ENCODE measurements at places on chromosomes 1 and 21.

DNA sequence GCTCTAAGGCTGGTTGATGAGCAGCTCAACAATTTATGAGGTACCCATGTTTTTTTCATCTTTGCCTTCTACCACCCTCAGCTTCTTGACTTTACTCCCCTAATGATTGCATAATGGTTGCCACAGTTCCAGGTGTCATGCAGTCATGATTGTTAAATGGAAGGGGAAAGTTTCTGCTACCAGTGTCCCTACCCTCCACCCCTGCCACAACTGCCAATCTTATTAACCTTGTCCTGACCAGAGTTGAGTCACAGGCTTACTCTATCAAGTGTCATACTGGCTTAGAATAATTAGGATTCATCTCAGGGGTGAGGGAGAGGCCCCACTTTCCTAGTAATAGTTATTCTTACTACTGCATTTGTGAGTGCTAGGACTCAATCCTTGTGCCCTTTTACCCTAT lies 7.9 kb upstream of the FUBP1 start:
- no peak for DNase-seq

GRCh38 chr1:230215529-230215928 lies 148.5 kb downstream of the GALNT2 start:
- DNase-seq: no peak

DNA sequence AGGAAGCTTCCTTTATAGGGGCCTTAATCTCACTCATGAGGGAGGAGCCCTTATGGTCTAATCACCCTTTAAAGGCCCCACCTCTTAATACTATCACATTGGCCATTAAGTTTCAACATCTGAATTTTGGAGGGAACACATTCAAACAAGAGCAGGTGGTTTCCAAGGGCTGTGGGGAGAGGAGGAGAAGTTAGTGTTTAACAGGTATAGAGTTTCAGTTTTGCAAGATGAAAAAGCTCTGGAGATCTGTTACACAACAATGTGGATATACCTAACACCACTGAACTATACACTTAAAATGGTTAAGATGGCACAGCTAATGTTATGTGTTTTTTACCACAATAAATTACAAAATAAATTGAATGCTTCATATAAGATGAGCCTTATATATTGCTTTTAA lies 113.4 kb upstream of the DNAH14 start:
- no peak for DNase-seq

- DNase-seq: no peak
Measured at GRCh38 chr1:150066838-150067183, 765 bp upstream of the VPS45 start.

DNA sequence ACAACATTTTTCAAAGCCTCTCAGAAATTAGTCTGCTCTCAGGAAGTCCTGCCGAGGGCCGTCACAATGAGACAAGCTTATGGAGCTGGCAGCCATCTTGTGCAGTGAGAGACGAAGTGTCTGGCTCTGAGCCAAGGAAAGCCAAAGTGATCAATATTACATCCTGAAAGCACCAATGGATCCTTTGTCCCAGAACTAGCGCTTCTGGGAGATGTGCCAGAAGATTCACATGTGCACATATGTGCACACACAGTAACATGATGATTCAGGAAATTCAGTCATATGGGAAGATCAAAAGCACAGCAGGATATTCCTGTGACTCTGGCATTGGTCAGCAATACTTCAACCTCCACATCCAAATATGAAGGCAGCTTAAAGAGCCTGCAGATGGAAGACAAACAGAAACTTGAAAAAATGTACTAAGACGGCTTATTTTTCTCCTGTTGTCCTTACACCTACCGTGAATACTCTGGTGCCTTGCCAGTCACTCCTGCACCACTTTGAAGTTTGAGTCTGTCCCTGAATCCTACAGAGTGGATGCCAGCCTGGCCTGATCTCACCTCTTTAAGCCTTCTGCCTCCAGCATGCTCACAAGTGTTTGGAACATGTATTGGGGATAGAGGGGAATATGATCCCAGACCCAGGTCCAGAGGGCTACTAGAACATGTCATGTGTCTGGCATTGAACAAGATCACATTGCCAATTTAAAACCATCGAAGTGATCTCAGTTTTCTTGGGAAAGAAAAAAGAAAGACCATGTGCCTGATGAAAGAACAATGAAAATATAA lies 44.5 kb upstream of the PRRX1 start:
- no peak for DNase-seq

GRCh38 chr21:46098303-46099141 lies 610 bp downstream of the COL6A2 start:
- DNase-seq: no peak

- no peak for DNase-seq
Measured at GRCh38 chr1:114587203-114587991, 6.0 kb upstream of the BCAS2 start.

DNA sequence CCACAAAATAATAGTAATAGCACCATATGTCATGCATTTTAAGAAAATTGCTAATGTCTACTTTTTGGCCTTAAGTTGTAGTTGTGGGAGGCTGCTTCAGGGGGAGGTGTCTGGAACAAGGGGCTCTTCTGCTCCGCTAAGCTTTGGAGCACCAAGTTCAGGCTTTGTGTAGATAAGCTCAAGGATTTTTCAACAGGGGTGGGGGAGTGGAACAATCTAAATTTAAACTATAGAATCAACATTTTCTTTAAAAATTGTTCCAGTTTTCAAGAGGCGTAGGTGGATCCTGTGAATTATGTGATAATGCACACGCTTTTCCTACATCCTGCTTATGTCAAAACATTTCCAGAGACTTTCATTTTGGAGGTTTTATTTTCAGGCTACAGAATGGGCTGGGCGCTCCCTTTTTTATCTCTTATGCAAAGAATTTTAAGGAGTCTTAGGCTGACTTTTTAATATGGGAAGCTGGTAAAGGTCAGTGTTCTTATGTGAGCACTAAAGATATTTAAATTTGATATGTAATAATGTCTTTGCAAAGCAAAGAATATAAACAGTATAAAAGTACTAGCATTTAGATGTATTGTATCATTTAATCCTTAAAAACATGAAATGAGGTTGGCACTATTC lies 9.9 kb downstream of the ATP1A1 start:
- DNase-seq: no peak

- DNase-seq: no peak
Measured at GRCh38 chr1:186301448-186301847, 73.6 kb downstream of the TPR start.

DNA sequence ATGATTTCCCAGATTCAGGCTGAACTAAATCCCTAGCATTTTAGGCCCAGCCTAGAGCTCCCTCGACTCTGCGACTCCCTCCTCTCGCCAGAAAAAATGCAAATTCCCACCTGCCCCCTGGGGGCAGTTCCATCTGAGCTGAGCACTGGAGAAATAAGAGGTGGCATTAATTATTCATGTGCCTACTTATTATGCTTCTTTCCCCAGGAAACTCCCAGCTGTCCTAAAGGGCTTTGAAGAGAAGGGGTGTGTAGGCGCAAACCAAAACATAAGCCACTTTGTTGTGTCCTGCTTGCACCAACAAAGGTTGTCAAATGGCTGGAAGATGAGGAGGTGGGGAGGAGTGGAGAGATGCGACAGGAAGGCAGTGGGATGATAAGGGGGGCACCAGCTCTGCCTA lies 41.4 kb upstream of the GOLT1A start:
- DNase-seq: no peak

DNA sequence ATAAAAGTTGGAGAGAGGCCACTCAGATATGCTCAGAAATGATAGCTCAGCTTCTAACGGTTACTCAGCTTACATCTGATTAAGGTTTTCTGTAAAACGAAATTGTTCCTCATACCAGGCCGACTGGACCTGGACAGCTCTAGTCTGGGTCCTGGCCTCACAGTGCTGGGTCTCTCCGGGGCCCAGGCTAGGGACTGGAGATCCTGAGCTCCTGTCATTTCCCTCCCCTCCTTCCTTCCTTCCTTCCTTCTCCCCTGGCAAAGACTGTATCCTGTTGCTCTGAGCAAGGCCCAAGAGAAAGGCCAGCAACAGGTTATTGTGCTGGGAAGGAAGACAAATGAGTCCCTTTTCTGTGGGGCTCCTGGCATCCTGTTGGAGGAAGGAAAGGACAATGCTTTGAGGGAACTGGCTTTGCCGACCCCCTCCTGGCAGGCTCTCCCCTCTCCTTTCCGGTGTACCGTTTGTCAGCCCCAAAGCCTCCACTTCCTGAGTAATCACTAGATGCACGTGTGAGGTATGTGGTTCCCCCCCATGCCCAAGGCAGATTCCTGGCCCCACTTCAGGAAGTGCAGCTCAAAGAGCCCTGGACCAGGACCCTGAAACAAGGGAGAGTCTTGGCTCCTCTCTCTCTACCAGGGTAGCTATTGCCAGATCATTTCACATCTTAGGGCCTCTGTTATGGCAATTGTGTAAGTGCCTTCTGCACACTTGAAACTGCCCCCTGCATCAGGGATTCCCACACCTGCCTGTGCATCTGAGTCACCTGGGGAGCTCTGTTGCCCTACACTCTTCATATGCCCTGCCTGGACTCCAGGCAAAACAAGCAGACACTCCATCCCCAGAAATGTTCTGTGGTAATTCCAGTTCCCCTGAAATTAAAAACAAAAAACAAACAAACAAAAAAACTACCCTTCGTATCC lies 212.7 kb upstream of the FGGY start:
- DNase-seq: no peak

DNA sequence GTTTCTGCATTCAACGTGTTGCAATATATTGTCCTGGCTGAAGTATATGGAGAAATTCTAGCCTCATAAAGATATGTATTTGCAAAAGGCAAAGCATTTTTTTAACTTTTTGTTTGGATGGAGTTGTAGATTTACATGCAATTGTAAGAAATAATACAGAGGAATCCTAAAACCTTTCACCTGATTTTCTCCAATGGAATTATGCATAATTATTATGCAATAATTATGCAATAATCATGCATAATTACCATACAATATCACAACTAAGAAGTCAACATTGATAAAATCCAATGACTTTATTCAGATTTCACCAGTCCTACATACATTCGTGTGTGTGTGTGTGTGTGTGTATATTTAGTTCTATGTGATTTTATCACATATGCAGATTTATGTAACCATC lies 7.5 kb upstream of the MAP3K21 start:
- DNase-seq: no peak

GRCh38 chr1:5555853-5556252 lies 436.4 kb downstream of the NPHP4 start:
- no peak for DNase-seq

DNA sequence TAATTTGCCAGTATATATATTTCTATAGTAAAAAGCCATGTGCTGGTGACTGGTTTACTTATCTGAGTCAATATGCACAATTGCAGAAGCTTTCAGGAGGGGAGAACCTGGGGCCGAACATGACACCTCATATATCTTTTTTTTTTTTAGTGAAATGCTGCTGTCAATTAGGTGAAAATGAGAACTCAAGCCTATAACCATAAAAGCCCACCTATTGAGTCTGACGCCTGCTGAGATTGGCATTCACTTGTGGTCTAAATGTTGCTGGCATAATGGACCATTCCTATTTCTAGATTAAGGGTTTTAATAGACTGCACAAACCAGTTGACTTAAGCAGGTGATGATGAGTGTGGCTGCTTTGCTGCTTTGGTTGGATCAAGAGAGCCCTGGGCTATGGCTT lies 10.8 kb downstream of the NTMT2 start:
- no peak for DNase-seq

- no peak for DNase-seq
Measured at GRCh38 chr1:206447422-206447765, 22.9 kb upstream of the IKBKE start.

DNA sequence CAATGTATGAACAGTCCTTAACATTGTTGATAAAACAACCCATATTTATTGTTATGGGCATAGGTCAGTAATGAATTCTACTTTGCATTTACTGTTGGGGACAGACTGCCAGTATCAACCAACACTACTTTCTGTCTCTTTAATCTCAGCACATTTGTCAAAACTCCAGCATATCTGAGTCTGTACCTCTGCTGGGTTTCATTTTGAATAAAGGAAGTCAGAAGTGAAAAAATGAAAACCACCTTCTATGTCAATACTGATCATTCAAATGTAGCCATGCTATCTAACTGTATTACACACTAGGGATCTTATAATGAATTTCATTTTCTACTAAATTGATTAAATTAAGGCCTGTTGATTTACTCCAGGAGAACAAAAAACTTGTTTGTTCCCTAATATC lies 24.2 kb upstream of the CXADR start:
- DNase-seq: no peak

DNA sequence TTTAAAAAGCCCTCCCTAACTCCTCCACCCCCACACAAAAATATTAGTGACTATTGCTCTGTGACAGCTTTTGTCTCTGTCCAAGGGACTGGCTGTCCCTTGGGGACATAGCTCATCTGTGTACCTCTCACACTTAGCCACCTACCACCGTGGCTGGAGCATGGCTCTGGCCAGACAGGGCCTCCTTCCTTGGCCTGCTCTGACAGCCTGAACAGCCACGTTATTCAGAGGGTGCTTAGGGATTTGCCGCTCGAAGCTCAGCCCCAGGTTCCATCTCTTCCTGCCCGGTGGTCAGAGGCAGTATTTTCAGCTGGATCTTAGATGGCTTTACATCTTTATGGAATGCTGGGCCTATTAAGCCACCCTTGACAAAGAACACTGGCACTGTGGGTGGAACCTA lies 6.1 kb upstream of the CELSR2 start:
- DNase-seq: no peak

DNA sequence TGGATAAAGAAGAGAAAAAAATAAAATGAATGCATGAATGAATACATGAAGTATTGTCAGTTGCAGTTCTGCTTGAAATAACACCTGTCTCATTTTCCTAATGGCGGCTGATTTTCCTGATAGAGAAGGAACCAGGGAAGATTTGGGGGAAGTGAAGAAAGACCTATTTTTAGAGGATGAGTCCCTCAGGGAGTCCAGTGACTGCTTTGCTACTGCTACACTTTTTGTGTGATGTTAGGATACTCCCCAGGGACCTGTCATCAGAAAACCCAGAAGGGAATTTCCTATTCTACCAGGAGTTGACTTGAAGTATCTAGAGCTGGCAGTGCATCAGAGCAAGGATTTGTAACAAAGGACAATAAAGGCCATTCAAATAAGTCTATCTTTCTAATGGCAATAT lies 114.8 kb downstream of the MAB21L3 start:
- DNase-seq: no peak

DNA sequence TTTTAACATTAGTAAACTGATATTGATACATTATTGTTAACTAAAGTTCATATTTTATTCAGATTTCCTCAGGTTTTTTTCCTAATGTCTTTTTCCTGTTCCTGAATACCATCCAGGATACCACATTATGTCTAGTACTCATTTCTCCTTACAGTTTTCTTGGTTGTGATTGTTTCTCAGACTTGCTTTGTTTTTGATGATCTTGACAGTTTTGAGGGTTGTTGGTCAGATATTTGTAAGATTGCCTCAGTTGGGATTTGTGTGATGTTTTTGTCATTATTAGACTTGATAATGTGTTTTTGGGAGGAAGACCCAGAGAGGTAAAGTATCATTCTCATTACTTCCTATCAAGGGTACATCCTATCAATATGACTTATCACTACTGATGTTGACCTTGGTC lies 19.5 kb downstream of the EPB41 start:
- no peak for DNase-seq

DNA sequence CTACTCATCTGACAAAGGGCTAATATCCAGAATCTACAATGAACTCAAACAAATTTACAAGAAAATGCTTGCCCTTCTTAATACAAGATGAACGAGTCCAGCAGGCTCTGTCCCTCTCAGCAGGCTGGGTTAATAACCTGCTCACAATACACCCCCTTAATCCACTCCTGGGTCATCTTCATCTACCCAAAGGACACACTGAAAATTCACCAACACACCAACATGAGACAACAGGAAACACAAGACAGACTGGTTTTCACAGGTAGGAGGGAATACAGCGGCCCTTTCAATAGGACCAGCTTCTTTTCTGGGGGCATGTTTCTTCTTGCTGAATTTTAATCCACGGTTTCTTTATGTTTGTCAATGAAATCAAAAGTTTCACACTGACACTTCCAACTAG lies 44.6 kb downstream of the SUSD4 start:
- no peak for DNase-seq
